ENCODE measurements at places on chromosomes 3 and 15.

- DNase-seq, result peak; percentile 96
Observed at GRCh38 chr3:98039322-98040024, 4.4 kb upstream of the GABRR3 start.

GRCh38 chr3:183844606-183845005, 19.2 kb upstream of the MAP6D1 start:
- peak; percentile 17 for DNase-seq

DNA sequence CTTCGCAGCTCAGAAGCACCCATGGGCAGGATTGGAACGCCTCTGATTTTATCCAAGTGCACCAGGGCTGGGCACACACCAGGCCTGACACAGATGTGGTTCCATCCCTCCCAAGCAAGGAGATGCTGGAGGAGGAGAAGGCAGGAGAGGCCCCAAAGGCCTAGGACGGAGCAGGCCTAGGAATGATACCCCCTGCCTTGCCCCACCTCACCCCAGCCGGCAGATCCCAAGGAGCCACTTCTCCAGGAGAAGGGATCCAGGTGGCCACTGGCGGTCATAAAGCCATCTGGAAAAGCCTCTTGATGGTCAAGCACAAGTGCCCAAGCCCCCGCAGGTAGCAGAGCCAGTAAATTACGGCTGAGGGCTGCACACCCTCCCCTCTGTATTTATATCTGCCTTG, 211.8 kb downstream of the TBC1D2B start:
- DNase-seq, result no peak

GRCh38 chr3:58584690-58585004, 7.5 kb upstream of the FAM107A start:
- DNase-seq, result no peak

DNA sequence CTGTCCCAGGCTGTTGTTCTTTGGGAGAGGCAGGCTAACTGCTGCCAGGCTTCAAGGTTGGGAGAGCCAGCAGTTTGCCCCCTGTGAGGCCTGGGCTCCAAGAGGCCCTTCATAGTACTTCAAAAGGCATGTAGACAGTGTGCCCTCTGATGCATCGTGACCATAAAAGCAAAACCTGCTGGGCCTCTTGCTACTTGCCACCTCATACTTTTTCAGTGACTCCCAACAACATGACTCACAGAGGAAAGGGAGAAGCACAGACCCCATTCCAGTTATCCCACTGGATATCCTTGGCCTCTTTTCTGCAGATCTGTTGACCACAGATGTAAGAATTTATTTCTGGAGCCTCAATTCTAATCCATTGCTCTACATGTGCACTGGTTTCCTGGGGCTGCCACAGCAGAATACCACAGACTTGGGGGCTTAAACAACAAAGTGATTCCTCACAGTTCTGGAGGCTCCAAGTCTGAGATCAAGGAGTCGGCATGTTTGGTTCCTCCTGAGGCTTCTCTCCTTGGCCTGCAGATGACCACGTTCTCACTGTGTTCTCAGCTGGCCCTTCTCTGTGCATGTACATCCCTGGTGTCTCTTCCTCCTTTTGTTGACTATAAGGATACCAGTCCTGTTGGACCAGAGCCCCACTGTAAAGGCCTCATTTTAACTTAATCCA, 8.9 kb upstream of the NSMCE3 start:
- DNase-seq, result no peak

DNA sequence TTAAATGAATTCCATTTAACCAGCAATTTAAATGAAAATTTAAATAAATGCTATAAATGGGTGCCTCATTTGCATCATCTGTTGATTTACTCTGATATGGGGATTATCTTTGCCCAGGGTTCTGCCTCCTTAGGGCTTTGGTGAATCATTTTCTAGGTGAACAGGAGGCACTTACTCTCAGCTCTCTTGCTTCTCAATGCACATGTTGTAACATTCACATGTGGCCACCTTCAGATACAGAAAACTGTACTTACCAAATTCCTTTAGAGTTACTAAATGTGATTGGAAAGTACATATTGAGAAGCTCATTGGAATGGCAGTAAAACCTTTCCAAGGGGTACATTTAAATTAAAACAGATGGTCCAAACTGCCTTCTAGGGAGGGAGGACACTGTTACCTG, 20.8 kb downstream of the GADL1 start:
- no peak for DNase-seq

DNA sequence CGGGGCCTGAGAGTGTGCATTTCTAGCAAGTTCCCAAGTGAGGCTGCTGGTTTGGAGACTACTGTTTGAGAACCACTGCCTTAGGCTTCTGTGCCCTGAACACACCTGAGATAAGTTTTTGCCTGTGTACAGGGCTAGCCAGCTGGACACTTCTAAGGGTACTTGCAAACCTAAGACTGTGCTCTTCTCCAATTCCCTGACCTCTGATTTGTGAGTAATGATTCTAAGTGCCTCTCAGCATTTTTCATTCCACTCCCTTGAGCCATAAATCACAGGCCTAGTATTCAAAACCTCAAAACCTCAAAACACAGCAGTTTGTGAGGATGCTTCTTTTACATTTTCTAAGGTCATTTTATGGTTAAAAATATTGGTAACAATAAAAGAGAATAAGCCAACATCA, 148.4 kb downstream of the CHST2 start:
- DNase-seq, result no peak

- DNase-seq, result no peak
Observed at GRCh38 chr15:84721371-84721770, 5.4 kb upstream of the SEC11A start.

GRCh38 chr15:96153929-96154328, 176.6 kb upstream of the NR2F2 start:
- DNase-seq, result no peak

DNA sequence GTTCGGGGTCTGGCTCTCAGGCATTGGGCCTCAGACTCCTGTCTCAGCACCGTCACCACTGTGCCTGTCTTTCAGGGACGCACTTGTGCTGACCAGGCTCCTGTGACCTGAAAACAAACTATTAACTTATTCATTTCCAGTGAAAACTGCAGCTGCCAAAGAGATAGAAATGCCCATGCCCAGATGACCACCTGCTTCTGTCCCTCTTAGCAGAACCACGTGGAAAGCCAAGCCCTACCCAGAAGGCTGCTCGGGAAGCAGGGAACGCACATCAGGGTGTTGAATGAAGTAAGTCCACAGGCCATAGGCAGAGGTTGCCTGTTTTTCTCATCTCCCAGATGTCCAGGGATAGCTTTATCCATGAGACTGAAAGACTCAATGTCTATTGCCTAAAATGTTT, 219.3 kb downstream of the EBLN2 start:
- no peak for DNase-seq

DNA sequence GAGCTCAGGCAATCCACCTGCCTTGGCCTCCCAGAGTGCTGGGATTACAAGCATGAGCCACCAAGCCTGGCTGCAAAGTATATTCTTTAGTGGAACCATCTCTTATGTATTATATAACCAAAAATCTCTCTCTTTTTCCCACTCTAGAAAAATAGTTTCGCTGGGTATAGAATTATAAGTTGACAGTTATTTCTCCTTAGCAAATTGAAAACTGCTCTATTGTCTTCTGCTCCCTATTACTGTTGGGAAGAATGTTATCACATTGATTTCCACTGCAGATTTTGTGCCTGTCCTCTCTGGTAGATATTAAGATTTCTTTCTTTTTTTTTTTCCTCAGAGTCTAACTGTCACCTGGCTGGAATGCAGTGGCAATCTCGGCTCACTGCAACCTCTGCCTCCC, 10.2 kb upstream of the DHX30 start:
- DNase-seq, result no peak

DNA sequence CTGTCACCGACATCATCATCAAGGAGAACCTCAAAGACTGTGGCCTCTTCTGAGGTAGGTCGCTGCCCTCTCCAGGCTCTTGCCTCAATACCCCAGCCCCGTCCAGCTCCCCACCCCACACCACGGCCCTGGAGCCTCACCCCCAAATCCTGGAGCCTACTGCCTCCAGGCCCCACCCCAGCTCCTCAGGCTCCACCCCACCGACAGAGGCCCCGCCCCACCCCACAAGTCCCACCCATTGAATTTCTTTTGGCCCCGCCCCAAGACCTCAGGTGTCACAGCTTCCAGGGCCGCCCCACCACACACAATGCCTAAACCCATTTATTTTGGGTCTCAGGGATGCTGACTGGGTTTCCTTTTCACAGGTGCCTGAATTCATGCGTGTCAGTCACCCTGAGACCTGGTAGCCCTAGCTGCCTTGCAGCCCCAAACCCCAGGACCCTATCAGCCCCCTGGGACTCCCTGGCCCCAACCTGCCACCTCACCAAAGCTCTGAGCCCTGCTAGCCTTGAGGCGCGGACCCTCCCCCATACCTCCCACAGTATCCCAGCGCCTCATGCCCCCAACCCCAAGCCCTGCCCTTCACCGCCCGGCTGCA, 3.6 kb downstream of the GNAT1 start:
- DNase-seq, result no peak

DNA sequence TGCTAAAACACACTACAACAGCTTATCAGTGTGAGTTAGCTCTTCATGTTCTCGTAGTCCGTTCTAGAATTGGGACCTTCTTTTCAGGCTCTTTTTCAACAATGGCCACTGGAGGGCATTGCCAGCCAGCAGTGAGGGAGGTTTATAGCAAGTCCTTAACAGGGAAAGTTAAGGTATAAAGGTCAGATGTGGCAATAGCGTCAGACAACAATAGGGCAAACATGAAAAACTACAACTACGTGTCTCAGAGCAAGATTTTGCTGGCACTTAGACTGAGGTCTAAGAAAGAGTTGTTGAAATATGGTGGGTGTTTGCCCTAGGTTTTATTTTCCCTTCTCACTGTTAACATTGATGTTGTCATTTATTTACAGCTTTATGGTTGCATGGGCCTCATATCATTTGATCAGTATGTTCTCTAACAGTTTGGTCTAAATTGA, 161.4 kb downstream of the GMNC start:
- peak; percentile 88 for DNase-seq

- peak; percentile 31 for DNase-seq
Observed at GRCh38 chr15:45648521-45649200, 13.8 kb downstream of the SQOR start.

GRCh38 chr15:51244423-51244869, 94.0 kb downstream of the CYP19A1 start:
- DNase-seq, result no peak

DNA sequence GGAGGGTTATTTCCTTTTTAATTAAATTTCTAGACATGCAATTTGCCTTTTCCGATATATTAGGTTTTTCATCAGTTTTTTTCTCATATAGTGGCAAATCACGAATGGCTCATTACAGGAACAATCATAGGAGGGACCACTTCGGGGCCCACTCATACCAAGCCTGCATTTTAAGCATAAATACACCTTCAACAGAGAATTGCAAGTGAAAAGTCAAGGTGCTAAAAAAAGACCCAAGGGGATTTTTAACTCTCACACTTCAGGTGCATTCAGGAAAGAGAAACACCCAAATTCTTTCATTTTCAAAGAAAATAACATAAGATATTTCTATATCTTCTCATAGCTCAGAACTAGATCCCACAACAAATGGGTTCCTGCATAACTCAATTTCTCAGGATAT, 979.6 kb upstream of the NR2F2 start:
- DNase-seq, result no peak

DNA sequence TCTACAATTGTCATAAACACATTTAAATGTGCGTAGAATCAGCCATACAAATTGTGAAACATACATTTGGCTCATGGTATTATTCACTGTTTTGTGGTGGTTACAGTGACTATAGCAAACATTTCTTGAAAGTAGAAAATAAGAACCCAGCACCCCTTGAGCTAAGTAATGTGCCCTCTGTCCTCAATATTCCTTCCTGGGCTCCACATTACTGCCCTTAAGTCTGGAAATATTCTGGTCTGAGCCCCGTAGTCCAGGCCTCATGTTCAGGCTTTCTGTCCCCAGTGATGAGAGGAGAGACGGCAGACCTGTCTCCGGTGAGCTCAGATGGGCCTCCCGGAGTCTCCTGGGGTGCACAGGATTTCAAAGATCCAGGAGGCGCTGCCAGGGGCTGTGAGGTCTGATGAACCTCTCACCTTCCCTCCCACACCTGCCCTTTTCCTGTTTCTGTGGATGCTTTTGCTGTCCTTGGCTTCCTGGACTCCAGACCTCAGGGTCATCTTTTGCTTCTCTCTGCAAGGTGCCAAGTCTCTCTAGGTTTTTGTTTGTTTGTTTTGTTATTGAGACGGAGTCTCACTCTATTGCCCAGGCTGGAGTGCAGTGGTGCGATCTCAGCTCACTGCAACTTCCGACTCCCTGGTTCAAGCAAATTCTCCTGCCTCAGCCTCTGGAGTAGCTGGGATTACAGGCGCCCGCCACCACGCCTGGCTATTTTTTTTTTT, 8.8 kb upstream of the MUC20 start:
- DNase-seq, result no peak

- no peak for DNase-seq
Observed at GRCh38 chr15:33179874-33180273, 14.6 kb downstream of the FMN1 start.

DNA sequence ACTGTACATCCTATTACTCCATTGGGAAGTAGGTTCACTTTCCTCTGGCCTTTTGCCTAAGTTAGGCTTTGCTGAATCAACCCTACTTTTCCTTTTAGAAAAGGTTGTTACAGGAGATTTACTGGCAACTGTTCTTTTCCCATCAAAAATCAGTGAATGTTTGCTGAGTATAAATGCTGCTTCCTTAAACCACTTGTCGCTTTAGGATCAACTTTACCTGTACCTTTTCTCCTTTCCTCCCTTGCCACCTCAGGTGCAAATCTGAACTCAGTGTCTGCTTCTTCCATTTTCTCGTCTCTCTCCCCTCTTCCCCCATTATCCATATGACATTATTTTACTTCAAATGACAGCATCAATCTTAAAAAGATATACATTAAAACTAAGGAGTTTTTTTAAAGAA, 69.5 kb upstream of the GOLGA6B start:
- DNase-seq, result no peak

DNA sequence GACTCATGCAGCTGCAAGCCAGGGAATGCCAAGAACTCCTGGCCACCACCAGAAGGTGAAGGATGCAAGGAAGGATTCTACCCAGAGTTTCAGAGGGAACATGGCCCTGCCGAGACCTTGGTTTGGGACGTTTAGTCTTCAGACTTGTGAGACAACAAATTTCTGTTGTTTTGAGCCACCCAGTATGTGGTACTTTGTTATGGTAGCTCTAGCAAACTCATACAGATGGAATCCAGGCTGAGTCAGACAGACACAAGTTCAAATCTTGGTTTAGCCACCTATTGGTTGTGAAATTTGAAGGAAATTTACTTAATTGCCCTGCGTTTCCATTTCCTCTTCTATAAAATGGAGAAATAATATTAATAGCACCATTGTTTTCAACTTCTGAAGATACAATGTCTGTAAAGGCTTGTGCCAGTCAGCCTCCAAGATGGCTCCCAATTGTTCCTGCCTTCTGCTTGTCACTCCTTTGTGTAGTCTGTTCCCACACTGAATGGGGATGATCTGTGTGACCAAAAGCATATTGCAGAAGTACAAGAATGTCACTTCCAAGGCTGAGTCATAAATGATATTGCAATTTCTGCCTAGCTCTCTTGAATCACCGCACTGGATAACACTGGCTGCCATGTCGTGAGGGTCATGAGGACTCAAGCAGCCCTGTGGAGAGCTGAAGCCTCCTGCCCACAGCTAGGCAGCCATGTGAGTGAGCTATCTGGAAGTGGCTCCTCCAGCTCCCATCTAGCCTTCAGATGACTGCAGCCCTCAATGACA, 223.5 kb upstream of the PROK2 start:
- DNase-seq, result no peak

GRCh38 chr3:127183931-127184869, 8.7 kb upstream of the PRR23E start:
- DNase-seq, result no peak

GRCh38 chr3:139131951-139132350, 87.3 kb upstream of the PRR23C start:
- DNase-seq, result no peak
